ENCODE measurements at places on chromosomes 3 and 15. TPM values are rescaled to one million over a fixed set of nuclear protein-coding genes. Genes with fewer than 3 reads are reported as not detected.

OSBPL10 gene
- 22.3 TPM for total RNA-seq

PPM1L gene
- total RNA-seq, result 13.1 TPM

MCCC1 gene
- total RNA-seq, result 30.8 TPM

SOX14 gene
- not detected for total RNA-seq

ITGA11 gene
- 4.7 TPM for total RNA-seq

GOLGA8J gene
- total RNA-seq, result 0.13 TPM

OSTN gene
- 11.3 TPM for total RNA-seq

Data from hepatocyte (in vitro differentiated cells).